AG08395 (cell line): ENCODE measurements at places on chromosomes 2 and 18.

- no peak for DNase-seq
Observed at GRCh38 chr2:134416637-134417036, 162.8 kb downstream of the MGAT5 start.

GRCh38 chr2:13522917-13523821, 806.4 kb downstream of the TRIB2 start:
- DNase-seq = no peak

DNA sequence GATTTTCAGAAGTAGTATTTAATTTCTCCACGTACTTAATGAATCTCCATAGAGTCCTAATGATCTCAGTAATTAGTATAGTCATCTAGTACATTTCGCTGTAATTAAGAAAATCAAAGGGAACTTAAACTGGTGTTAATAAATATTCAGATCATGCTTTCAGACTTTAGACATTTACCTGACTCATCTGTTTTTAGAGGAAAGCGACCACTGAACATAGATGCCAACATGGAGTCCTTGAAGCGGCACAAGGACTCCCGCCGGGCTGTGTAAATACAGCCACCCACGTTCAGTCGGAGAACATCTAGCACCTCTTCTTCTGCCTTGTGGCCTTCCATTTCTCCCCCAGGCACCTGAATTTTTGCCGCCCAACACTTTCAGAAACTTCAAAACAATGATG, 3.2 kb downstream of the KCTD18 start:
- no peak for DNase-seq

GRCh38 chr2:105287692-105288091, 41.8 kb downstream of the TGFBRAP1 start:
- peak; percentile 25 for DNase-seq

GRCh38 chr2:168457190-168457895, 1.3 kb downstream of the CERS6 start:
- no peak for DNase-seq

- DNase-seq = peak; percentile 74
Observed at GRCh38 chr2:144801766-144802165, 281.8 kb upstream of the ZEB2 start.

- no peak for DNase-seq
Observed at GRCh38 chr2:134839649-134840048, 1.2 kb downstream of the ACMSD start.

DNA sequence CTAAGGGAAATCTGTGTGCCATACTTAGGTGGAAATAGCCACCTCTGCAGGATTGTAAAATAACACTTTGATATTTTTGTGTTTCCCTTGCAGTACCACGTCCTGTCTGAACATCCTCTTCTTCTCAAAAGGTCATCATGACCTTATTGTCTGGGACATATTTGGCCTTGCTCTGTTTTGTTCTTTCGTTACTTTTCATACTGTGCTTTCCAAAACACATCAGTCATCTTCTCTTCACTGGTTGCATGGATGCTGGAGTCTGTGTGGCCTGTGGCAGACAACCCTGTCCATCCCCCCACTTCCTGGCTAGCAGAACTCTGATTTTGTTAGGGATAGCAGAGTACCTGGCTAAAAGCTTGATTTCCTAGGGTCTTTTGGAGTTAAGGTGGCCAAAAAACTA, 9.4 kb upstream of the GREB1 start:
- DNase-seq = no peak

GRCh38 chr2:27149570-27150405, 984 bp downstream of the TCF23 start:
- no peak for DNase-seq

DNA sequence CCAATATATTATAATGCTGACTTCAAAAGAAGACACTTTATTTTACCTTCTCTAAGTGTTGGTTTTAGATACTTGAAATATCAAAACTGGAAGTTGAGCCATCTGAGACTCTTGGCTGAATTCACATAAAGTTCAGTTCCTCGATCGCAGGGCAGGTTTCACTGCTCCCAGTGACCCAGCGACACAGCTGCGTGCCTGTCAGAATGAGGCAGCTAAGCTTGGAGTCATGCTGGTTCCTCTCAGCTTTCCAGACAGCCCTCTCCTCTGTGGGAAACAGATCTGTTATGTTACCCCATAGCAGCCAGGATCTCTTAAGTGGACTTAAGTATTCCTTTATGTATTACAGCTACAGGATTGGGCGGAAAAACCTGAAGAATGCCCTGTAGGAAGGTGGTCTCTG, 142.8 kb upstream of the ALPP start:
- DNase-seq = no peak

GRCh38 chr2:46299365-46300263, 2.4 kb downstream of the EPAS1 start:
- peak; percentile 74 for DNase-seq

DNA sequence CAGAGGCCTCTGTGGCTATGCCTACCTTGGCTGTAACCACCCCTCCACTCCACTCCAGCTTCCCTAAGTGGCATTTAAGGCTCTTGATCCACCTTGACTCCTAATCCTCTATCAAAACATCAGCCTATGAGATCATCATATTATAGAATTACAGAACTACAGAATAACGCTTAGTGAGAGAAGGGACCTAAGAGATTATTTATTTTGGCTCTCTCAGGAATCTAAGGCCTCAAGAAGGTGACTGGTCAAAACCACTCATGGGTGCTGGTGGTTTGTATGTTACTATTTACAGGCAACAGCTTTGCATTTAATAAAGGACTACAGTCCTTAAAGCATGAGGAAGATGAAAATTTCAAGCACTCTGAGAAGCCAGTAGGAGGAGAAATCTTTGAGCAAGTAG, 118.8 kb downstream of the FSHR start:
- DNase-seq = no peak

DNA sequence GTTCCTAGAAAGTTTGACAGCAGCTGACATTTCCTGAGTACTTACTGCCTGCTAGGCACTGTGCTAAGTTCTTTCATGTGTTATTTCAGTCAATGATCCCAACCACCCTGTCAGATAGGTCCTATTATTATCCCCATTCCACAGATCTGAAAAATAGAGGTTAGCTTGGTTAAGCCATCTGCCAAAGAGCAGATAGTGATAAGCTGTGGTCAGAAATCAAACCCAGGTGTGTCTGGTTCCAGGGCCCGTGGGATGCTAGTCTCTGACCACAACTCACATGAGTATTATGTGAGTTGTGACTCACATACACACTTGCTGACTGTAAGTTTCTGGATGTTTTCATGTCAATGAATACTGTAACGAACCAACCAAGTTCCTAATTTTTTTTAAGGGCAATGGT, 132.0 kb upstream of the APCDD1 start:
- no peak for DNase-seq

- DNase-seq = no peak
Observed at GRCh38 chr18:62744076-62744968, 29.0 kb downstream of the PHLPP1 start.

- DNase-seq = no peak
Observed at GRCh38 chr2:10053351-10053750, 10.0 kb downstream of the KLF11 start.

- DNase-seq = no peak
Observed at GRCh38 chr2:7621018-7621814, 704.0 kb downstream of the RNF144A start.

- DNase-seq = peak; percentile 17
Observed at GRCh38 chr2:44360749-44361329, 455 bp downstream of the PREPL start.

GRCh38 chr2:102446936-102447335, 24.0 kb downstream of the IL18RAP start:
- no peak for DNase-seq

DNA sequence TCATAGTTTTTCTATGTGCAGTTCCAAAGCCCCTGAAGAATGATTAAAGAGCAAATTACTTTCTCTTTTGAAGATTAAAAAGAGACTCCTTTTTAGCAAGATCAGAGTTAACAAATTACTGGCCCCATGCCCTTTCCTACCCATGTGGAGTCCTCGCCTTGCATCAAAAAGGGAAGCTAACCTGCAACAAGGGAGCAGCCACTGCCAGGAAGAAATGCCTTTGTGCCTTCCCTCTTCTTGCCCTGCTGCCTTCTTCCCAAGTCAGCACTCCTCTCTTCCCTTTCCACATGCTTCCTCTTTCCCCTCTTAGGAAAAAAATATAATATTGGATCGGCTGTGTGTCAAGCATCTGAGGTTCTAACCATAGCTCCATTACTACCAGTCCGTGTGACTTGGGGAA, 37.1 kb upstream of the CYP1B1 start:
- no peak for DNase-seq

GRCh38 chr2:69634196-69634821, 9.2 kb downstream of the AAK1 start:
- DNase-seq = no peak

DNA sequence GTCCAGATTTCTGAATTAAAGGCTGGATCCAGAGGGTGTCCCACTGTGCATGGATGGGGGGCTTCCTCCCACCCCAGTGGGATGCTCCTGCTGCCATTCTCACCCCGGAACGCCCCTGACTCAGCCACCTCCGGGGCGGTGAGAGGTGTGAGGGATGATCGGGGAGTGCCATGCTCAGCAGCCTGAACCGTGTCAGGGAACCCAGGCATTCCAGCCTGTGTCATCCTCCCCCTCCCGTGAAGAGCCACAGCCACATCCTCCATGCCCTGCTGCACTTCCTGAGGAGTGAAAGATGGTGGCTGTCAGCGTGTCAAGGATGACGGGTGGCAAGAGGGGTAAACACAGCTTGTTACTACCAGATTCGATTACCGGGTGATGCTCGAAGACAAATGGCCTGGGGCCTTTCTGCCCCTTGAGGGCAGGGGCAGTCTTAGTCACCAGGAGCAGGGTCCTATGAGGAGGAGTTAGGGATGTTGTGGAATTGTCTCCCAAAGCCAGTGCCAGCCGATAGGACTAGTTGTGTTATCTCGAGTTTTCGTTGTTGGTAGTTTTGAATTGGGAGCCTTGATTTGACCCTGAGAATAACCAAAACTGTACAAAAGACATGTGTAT, 80.8 kb downstream of the TCF7L1 start:
- DNase-seq = no peak

DNA sequence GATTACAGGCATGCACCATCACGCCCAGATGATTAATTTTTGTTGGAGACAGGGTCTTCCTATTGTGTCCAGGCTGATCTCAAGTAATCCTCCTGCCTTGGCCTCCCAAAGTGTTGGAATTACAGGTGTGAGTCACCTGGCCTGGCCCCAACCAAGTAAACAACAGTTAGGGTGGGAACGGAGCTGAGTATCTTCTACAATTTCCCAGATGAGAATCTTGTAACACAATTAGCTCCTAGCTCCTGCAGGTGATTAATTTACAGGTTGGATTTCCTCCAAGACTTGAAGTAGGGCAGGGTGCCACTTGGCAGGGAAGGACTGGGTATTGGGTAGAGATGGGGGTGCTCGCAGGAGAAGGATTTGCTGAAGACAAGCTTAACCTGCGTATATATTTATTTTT, 17.8 kb downstream of the NLRC4 start:
- no peak for DNase-seq

GRCh38 chr2:182055993-182056392, 70.3 kb downstream of the PPP1R1C start:
- DNase-seq = no peak

DNA sequence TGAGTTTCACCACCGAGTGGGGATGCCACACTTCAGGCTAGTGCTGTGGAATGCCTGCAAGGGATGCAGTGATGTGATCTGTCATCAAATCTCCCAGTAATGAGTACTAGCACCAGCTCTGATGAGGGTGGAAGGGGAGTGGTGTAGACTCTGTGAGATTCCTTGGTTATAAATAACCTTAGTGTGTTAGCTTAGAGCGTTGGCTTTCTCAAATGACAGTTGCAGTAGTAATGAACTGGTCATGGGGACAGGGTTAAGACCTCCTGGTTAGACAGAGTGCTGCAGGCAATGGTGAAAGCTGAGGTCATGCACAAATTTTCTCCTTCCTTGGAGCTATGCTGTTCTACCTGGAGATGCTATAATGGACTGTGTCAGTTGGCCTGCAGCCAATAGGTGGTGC, 1063.4 kb upstream of the CRIM1 start:
- DNase-seq = no peak

GRCh38 chr2:202423139-202423538, 47.0 kb downstream of the BMPR2 start:
- DNase-seq = no peak

- DNase-seq = no peak
Observed at GRCh38 chr18:32242395-32242794, 52.6 kb downstream of the MEP1B start.

DNA sequence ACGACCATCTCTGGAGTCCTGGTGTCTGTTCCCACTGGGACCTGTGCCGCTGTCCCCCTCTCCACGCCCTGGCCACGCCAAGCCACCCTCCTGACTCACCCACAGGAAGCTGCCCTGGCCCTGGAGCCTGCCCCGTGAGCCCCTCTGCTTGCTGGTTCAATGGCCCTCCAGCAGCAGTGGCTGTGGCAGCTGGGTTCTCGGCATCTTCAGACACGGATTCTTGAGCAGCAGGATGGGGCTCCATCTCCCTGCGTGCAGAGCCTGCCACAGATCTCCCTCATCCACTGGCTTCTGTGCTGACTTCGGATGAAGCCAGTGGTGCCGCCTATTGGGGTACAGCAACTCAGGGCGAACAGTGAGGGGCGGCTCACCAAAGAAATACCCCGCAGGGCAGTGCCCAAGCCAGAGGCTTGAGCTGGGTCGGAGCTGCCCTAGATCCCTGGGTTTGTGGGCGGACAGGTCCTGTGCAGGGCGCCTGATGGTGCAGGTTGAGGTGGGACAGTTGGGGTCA, 14.0 kb downstream of the CAPN10 start:
- DNase-seq = no peak

- DNase-seq = no peak
Observed at GRCh38 chr2:147688242-147688641, 156.6 kb upstream of the ACVR2A start.

GRCh38 chr2:20288642-20289340, 61.9 kb downstream of the PUM2 start:
- peak; percentile 55 for DNase-seq

GRCh38 chr2:47077442-47078117, 77.5 kb downstream of the STPG4 start:
- DNase-seq = no peak

DNA sequence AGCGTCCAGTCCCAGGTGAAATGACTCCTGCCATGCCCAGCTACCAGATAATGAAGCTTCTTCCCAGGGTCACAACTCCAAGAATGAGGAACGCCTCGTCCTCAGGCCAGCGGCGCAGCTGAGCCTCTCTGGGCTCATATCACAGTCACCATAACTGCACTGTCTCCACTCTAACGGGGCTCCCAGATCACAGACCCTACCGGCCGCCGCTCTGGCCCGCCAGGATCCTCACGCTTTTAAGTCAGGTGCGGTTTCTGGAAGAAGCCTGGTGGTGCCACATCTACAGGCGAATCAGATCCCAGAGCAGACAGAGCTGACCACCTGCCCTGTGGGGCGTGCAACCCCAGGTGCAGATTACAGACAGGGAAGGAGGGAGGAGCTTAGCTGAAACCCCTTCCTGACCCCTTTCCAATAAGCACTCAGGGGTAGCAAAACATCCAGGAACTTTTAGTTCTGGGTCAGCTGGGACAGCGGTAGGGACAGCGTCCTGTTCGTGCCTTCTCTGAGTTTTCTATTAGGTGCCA, 3.7 kb upstream of the ACKR3 start:
- no peak for DNase-seq

GRCh38 chr2:158953926-158954763, 14.3 kb upstream of the TANC1 start:
- DNase-seq = peak; percentile 78

- DNase-seq = peak; percentile 94
Observed at GRCh38 chr2:227655454-227655853, 11.2 kb upstream of the SCYGR5 start.
